ENCODE measurements at places on chromosomes 5 and 9.

DNA sequence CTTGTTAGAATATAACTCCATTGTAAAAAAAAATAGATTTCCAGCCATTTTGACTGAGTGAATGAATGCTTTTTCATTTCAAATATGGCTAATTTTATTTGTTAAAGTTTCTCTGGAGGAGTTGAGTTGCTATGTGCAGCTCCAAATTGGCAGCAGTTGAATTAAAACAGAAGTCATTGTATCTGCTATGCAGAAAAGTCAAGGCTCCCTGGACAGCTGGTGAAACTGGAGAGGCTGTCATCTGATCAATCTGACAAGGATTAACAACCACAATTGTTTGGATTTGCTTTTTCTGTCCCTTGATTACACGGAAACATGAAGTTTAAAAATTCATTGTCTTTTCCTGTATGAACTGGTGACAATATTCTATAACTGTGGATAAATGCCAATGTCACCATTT is 713.9 kb downstream of the EFNA5 start:
- DNase-seq = no peak

DNA sequence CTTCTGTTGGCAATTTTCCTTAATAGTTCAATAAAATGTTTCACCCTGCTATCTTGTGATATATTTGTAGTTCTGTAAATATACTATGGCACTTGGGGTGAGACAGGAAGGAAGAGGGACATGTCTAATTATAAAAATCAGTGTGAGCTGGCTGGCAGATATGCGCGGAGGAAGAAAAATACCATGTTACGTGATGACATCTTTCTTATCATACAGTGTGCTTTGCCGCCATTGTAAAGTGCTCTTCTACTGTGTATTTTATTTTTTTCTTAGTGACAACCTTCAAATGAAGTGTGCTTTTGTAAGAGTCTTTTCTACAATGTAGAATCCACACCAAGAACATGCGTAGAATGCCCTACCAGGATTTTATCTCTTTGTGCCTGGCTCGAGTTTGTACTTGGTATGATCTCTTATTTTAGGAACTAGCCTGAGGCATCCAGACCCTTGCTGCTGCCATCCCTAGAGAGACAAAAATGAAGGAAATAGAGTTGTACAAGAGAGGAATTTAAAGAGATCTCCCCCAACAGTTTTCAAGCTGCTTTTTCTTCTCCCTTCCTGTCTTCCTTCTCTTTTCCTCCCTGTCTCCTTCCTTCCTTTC is 46.7 kb upstream of the RIOK2 start:
- DNase-seq = no peak

DNA sequence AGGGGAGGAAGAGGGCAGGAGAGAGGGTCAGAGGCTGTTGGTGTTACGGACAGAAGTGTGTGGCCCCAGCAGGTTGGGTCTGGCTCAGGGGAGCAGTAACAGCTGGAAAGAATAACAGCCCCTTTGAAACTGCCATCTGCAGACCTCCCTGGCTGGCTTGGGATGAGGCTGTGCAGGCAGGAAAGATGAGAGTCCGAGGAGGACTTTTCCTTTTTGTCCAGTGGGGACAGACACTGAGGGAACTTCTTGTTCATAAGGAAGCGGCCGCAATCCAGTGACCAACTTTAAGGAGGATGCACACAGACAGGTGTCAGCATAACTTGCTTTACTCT is 14.8 kb upstream of the PLEKHG4B start:
- DNase-seq = no peak

GRCh38 chr5:25150819-25151218 is 506.0 kb upstream of the CDH10 start:
- DNase-seq = no peak

GRCh38 chr5:174323878-174324281 is 278.4 kb downstream of the NSG2 start:
- no peak for DNase-seq

GRCh38 chr9:108212184-108212583 is 643.6 kb downstream of the ACTL7B start:
- no peak for DNase-seq

- no peak for DNase-seq
These were observed 93.4 kb upstream of the CCDC112 start for GRCh38 chr5:115389799-115390382.

DNA sequence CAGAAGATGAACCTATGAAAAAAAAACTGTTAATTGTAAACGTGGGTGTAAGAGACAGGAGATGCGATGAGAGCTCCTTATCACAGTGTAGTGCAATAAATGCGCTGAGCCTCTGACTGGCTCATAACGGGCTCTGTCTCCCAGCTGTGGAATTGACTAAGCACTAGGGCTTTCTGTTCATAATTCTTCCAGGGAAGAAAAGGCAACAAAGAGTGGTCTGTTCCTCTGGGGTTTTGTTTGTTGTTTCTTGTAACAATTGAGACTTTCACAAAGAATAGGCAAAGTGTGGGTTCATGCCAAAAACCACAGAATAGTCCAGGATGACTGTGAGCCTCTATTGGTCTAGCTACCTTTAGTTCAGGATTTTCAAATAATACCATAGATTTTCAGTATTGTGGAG is 39.4 kb downstream of the UBE2QL1 start:
- no peak for DNase-seq

GRCh38 chr5:139574641-139575312 is 13.6 kb downstream of the UBE2D2 start:
- peak; percentile 33 for DNase-seq

DNA sequence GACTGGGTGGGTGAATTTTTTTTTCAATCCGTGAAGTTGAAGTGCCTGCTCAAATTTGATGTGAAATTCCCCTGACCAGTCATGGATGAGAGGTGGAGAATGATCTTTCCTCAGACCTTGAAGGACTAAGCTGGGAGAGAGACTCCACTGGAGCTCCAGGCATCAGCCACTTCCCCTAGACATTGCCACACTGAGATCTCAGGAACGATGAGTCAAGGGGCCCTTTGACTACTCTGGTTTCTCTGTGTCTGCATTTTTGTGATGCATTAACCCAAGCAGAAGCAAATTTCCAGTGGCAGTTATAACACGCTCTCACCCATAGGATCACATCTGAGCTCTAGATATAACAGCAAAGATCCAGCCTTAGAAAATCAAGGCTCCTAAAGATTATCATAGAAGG is 171.2 kb upstream of the KIF2A start:
- DNase-seq = peak; percentile 23

- no peak for DNase-seq
These were observed 2.4 kb downstream of the CCL28 start for GRCh38 chr5:43409809-43410271.

- peak; percentile 87 for DNase-seq
These were observed 12.6 kb downstream of the DNM1 start for GRCh38 chr9:128215491-128216409.

DNA sequence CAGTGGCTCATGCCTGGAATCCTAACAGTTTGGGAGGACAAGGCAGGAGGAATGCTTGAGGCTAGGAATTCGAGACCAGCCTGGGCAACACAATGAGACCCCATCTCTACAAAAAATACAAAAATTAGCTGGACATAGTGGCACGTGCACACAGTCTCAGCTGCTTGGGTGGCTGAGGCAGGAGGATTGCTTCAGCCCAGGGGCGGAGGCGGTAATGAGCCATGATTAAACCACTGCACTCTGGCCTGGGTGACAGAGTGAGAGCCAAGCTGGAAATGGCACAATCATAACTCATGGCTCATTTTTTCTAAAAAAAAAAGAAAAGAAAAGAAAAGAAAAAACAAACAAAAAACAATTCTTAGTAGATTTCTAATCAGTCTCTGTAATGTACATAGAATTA is 446.2 kb downstream of the ELAVL2 start:
- no peak for DNase-seq

GRCh38 chr5:163381832-163382231 is 55.6 kb upstream of the CCNG1 start:
- DNase-seq = no peak

GRCh38 chr9:135229701-135230385 is 142.4 kb downstream of the OLFM1 start:
- DNase-seq = no peak

- DNase-seq = peak; percentile 1
These were observed 273.7 kb downstream of the DIRAS2 start for GRCh38 chr9:90368928-90369327.

- peak; percentile 10 for DNase-seq
These were observed 2.2 kb downstream of the CPEB4 start for GRCh38 chr5:173890195-173890991.

DNA sequence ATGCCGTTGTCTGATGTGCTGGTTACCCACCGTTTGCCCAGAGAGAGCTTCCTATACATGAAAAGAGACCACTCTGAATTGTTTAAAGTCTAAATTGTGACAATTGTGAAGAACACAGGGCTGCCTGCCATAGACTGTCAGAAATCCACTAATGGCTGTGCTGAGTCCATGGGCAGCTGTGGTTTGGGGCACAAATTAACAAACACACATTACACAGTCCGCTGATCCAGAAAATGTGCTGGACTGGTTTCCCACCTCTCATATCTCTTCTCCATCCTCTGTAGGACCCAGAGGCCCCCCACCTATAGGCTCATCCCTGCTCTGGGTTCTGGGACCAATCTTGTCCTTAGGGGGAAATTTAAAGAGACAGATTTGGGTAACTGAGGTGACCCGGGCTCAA is 19.0 kb upstream of the LIFR start:
- DNase-seq = no peak

GRCh38 chr5:146313027-146313426 is 25.6 kb upstream of the POU4F3 start:
- no peak for DNase-seq

GRCh38 chr5:107570181-107570580 is 100.6 kb downstream of the EFNA5 start:
- DNase-seq = no peak

- no peak for DNase-seq
These were observed 162.9 kb upstream of the WWC1 start for GRCh38 chr5:168128557-168128956.

DNA sequence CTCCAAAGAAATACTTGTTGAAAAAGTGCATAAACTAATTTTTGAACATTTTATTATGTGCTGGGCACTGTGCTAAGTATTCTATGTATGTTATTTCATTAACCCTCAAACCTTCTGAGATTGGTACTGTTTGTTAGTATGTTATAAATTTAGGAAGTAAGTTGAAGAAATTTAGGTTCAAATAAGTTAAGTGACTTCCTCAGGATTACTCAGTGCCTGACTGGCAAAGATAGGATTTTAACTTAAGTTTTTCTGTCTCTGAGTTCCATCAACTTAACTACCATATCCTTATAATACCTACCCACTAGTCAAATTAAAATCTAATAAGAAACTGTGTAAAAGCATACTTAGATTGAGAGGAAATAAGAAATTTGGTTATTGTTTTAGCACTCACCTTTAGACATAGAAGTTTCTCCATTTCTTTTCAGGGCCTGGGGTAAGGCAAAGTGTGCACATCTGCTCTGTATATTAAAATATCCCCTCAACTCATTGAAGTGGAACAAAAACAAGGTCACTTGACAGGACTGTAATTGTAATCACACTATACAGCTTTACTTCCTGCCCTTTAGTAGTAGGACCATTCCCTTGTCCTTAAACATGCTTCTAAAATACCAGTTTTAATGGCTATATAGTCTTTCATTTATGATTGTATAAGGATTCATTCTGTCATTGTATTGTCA is 15.2 kb downstream of the TGFBR1 start:
- DNase-seq = no peak

DNA sequence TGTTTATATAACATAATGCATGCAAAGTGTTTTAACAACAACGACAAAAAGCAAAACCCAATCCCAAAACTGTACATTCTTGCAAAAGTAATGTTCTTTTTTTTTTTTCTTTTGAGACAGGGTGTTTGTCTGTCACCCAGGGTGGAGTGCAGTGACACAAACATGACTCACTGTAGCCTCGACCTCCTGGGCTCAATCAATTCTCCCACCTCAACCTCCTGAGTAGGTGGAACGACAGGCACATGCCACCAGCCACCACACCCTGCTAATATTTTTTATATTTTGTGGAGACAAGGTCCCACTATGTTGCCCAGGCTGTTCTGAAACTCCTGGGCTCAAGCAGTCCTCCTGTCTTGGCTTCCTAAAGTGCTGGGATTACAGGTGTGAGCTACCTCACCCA is 13.6 kb upstream of the HAVCR1 start:
- DNase-seq = no peak

- no peak for DNase-seq
These were observed 131.3 kb downstream of the ZDHHC21 start for GRCh38 chr9:14561929-14562405.

- no peak for DNase-seq
These were observed 45.8 kb downstream of the SRFBP1 start for GRCh38 chr5:122007546-122007945.

- no peak for DNase-seq
These were observed 7.9 kb downstream of the QSOX2 start for GRCh38 chr9:136237486-136238341.

GRCh38 chr5:123209502-123210027 is 120.5 kb downstream of the PRDM6 start:
- peak; percentile 97 for DNase-seq

DNA sequence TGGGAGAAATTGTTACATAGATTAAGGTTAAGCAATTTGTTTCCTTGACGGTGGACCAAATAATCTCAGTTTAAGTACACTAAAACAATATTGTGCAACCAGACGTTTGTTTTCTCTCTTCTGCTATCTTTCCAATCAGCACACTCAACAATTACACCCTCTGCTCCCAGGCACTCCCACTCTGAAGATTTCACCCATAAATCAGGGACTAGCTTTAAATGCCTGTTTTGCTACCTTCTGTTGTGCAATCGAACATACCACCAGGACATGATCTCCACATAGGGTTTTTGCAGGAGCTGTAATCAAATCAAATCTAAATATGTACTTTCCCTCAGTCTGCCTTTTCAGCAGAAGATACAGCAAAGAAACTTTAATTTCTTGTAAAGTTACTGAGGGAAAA is 405.8 kb upstream of the TLE4 start:
- DNase-seq = peak; percentile 67

DNA sequence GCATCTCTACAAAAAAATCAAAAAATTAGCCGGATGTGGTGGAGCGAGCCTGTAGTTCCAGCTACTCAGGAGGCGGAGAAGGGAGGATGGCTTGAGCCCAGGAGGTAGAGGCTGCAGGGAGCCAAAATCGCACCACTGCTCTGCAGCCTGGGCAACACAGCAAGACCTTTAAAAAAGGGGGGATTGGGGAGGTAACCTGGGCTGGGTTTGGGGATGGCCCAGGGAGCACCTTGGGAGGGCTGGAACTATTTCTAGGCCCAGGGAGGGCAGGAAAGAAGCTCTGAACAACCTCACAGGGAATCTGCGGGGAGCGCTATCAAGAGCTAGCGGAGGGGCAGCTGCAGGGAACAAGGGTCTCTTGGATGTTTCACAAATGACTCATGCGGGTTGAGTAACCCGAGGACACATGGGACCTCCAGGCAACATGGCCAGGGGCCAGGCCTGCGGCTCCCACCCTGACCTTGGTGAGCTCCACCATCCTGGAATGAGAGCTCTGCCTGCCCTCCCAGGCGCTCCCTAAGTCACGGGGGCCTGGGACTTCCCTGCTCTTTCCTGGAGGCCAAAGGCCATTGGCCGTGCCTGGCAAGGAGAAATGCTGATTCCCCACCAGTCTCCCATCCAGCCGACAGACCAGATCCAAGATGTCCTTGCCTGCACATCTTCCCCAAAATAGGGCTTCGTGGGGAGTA is 23.4 kb downstream of the SARDH start:
- peak; percentile 71 for DNase-seq

- no peak for DNase-seq
These were observed 110.7 kb downstream of the CFAP95 start for GRCh38 chr9:69931340-69931739.

Measured in fibroblast of skin of abdomen (primary cell).